NCI-H146 (cell line): ENCODE measurements at places on chromosomes 16 and 17.

DNA sequence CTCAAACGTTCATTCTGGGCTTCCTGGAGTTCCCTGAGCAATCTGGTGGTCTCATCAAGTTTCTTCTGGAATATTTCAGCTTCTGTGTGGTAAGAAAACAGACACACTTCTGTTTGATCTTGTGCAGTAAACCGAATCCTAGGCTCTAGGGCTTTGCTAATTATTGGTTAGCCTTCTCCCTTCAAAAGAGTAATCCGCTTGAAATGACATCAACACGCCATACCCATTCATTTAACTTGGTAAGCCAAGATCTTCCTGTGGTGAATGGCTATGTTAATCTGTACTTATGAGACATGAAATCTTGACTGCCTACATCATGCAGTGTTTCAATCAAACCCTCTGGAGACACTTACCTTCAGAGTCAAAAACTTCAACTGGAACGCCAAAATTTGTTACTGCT is 48.5 kb downstream of the BRD7 start:
- DNase-seq = no peak

- DNase-seq = no peak
Observed at GRCh38 chr16:83363521-83363920, 444.3 kb upstream of the HSBP1 start.

GRCh38 chr17:67032382-67032781 is 12.0 kb upstream of the CACNG1 start:
- no peak for DNase-seq

- no peak for DNase-seq
Observed at GRCh38 chr17:79203016-79203415, 128.4 kb downstream of the ENGASE start.

- no peak for DNase-seq
Observed at GRCh38 chr16:55297062-55297909, 26.7 kb upstream of the IRX6 start.

GRCh38 chr16:84928679-84929420 is 82.5 kb downstream of the ZDHHC7 start:
- no peak for DNase-seq

DNA sequence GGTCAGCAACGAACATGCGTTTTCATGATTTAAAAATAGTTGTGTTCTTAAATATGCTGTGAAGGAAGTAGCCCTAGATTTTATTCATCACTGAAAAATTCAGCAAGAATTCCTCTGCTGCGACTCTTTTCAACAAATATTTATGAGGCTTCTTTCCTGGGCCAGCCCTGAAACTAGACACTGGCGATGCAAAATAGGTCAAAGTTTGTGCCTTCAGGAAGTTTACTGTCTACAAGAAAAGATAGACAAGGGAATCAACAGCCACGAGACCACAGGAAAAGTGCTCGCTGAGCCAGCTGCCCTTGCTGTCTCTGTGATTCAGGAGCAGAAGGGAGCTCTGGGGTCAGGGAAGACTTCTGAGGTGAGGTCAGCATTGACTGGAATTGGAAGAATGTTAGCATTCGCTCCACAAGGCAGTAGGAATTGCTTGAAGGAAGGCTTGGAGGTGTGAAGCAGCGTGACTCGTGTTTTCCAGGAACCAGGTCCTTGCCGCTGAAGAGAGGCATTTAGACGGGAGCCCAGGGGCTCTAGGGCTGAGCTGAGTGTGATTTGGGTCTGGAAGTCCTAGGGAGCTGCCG is 1.9 kb upstream of the RPL26 start:
- no peak for DNase-seq

- no peak for DNase-seq
Observed at GRCh38 chr17:28723159-28723835, 2.7 kb downstream of the TLCD1 start.

DNA sequence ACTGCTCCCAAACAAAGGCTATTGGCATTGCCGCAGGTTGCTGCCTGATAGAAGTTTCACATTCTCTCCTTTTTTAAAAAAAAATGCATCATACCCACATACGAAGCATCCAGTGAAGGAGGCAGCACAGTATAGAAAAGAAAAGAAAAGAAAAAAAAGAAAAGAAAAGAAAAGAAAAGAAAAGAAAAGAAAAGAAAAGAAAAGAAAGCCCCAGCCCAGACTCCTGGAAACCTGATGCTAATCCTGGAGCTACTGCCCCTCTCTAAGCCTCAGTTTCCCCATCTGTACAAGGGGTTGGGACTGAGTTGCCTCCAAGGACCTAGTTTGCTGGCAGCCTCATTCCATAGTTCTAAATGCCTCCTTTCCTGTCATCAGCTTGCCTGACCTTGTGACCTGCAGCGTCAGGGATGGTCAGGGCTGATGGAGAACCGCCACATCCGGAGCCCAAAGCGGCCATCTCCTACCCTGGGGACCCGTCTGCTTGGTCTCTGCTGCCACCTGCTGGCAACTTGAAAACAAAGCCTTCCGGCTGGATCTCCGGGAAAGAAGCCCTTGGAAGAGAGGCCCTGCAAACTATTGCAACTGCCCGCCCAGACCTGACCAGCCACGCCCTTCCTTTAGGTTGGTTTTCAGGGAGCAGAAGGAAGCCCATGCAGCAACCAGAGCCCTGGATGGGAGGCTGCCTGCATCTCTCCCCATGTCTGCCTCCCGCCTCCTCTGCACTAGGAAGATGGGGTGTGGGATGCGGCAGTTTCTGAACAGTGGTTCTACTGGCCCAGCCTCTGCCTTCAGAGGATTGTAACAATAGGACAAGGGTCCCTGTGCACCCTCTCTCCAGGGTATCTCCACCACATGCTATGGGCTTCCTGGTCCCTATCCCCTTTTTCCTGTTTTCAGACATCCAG is 13.0 kb downstream of the AIPL1 start:
- DNase-seq = peak; percentile 80

- no peak for DNase-seq
Observed at GRCh38 chr16:69633375-69633774, 67.6 kb downstream of the NFAT5 start.

DNA sequence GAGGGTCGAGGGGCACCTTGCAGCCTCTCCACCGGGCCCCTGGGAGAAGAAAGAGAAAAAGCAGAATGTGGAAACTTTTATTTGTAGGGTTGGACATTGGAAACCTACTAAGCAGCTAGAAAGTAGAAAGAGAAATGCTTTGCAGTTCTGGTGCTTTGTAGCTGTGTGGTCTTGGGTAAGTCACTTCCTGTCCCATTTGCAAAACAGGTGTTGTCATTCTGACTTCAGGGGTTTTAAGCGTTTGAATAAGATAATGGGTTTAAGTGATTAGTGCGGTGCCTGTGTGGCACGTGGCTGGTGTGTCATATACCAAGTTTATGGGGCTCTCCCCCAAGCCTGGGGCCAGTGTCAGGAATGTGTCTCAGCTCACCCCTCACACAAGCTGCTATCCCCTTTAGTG is 1.6 kb downstream of the CA4 start:
- DNase-seq = no peak

DNA sequence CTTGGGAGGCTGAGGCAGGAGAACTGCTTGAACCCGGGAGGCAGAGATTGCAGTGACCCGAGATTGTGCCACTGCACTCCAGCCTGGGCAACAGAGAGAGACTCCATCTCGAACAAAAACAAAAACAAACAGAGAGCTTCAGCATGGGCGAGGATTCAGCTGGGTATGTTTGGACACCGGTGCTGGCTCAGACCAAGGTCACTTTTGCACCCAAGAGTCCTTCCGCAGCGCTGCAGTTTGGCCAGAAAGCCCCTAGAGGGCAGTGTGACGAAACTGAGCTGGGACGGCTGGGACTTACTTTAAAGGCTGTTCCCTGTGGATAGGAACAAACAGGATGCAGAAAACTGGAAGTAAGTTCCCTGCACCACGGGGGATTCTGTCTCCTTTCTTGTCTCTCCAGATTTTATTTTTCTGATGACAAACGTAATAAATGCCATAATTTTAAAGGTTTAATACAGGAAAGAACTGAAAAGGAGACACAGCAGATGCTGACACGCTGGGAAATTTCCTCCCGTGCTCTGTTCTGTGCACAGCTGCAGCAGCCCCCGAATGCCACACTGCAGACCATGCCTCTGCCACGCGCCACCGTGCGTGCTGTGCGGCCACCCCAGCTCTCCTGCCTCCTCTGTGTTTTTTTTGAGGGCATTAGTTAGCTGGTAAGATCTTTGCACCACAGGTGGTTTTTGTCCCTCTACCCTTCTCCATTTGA is 25.2 kb upstream of the USP36 start:
- DNase-seq = peak; percentile 62

GRCh38 chr17:27455236-27455913 is 873 bp upstream of the KSR1 start:
- DNase-seq = no peak

GRCh38 chr16:984736-985636 is 3.4 kb downstream of the SOX8 start:
- DNase-seq = no peak

DNA sequence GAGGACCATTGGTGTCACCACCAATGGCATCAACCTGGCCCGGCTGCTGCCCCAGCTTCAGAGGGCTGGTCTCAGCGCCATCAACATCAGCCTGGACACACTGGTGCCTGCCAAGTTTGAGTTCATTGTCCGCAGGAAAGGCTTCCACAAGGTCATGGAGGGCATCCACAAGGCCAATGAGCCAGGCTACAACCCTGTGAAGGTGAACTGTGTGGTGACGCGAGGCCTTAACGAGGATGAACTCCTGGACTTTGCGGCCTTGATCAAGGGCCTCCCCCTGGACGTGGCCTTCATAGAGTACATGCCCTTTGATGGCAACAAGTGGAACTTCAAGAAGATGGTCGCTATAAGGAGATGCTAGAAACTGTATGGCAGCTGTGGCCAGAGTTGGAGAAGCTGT is 111.9 kb upstream of the SIAH1 start:
- DNase-seq = no peak

GRCh38 chr17:77535435-77535834 is 394.7 kb downstream of the SEC14L1 start:
- DNase-seq = no peak

GRCh38 chr17:28570716-28571360 is 486 bp downstream of the PIGS start:
- DNase-seq = peak; percentile 79

DNA sequence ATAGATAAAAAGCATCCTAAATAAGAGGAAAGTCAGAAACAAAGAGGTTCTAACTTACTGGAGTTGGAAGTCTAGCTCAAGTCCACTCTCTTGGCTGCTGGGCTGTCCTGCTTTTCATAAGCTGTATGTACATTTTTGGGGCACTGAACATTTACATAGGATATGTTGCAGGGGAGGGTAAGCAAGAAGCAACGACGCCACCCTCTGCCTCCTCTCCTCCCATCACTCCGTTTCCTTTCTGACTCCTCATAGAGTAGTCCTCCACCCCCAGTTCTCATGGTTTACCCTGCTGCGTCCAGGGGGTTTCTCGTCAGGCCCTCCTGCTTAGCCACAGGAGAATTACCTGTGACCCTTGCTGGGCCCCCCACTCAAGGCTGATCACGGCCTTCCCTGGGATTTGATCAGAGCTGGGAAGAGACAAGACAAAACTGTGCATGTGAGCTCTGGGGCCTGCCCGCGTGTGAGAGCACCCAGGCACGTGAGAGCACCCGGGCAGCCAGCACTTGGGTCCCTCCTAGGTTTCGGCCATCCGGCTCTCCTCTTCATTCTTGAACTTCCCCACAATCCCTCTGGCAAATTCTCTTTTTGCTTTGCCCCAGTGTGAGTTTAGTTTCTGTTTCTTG is 37.1 kb downstream of the TMEM11 start:
- no peak for DNase-seq

- DNase-seq = no peak
Observed at GRCh38 chr17:17091856-17092756, 49.8 kb downstream of the MPRIP start.

GRCh38 chr17:71063127-71063526 is 893.8 kb downstream of the KCNJ2 start:
- peak; percentile 3 for DNase-seq

DNA sequence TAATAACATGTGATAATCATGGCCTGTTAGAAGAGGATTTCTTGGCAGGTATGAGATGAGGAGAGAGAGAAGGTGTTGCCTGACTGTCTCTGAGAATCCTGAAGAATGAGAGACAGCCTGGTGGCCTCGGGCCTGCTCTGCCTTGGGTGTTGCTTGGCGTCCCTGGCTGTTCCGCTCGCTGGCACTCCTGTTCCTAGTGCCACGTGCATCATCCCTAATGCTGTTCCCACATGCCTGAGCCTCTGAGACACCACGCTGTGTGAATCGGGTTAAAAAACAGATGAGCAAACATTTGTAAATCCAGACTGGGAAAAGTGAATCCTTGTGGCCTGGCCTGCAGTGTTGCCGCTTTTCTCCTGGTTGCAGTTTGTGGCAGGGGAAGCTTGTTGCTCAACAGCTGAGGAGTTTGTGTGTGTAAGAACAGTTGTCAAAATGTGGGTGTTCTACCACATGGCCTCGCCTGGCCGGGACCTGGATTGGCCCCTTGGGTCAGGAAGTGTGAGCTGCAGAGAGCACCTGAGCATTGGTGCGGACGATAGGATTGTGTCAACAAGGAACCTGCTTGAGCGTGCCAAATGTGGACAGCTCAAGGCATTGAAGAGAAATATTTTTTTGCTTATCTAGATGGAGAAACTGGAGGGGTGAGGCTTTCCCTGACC is 22.0 kb downstream of the UBN1 start:
- DNase-seq = no peak

DNA sequence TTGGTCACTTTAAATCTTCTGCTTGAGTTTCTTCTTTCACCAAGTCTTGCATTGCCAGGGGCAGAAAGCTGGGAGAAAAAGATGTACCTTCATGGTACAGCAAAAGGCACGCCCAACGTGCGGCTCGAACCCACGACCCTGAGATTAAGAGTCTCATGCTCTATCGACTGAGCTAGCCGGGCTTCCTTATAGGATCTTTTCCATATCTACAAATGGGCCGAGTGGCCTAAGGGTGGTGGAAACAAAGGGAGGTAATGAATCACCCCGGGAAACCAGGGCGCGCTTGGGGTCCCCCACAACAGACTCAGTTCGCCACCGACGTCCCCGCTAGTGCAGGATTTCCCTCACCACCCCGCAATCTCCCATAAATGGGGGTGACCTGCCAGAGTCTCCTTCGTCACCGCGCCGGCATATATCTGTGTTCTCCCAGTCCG is 7.5 kb upstream of the OR1F1 start:
- DNase-seq = peak; percentile 74

DNA sequence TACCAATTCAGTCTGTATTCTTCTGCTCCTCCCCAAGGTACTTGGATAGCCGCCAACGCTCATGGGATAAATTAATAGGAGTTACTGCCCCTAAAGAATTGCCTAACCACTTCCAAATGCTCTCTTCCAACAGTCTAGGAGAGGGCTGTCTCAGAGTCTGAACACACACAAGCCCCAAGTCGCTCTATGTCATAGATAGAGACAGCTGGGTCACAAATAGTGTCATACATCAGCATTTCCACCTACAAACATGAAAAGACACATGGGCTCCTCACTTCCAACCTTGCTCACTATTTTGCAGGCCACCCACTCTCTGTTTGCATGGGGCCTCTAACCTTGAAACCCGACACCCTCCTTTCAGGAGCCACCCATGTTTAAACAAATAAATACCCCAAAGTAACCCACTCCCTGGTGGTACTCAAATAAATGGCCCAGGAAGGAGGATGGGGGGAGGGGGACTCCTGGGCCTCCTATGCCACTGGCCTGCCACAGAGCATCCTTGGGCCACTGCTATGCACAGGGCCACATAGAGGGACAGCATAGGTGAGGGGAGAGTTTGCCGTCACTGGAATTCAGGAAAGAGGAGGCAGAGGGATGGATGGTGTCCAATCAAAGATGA is 265.9 kb downstream of the SOX9 start:
- DNase-seq = peak; percentile 47

GRCh38 chr17:74555427-74555940 is 9.6 kb upstream of the CD300C start:
- no peak for DNase-seq

GRCh38 chr17:61205931-61206330 is 193.7 kb upstream of the TBX2 start:
- no peak for DNase-seq
